ENCODE measurements at places on chromosomes 2 and 18. TPM values are rescaled to one million over a fixed set of nuclear protein-coding genes. Genes with fewer than 3 reads are reported as not detected.

CHRNG gene
- not detected for total RNA-seq

LOXL3 gene
- 5.9 TPM for total RNA-seq

PID1 gene
- total RNA-seq = 45.7 TPM

GRCh38 chr18:36527051-36527450, 229.5 kb downstream of the FHOD3 start:
- no peak overlapping the region for H3K27ac ChIP-seq
- no peak for DNase-seq
- H3K36me3 ChIP-seq = no peaks in the 10 kb centered on the region
- H3K4me3 ChIP-seq = no peak overlapping the region
- H3K4me1 ChIP-seq = no peaks in the 10 kb centered on the region

DNA sequence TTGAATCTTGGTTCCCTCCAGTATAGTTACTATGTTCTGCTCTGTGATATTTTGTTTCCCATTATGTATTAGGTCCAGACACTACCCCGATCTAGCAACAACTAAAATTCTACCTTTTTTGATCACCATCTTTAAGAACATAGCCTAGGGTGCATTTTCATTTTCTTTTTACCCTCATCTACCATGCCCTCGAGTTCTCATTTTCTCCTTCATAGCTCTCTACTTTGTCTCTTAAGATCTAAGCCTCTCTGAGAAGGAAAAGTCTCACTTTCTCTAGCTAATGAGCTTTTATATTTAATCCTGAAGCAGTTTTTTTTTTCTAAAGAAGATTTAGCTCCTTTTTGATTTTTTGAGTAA, 1089.4 kb upstream of the SLC39A10 start:
- H3K27ac ChIP-seq = no peak overlapping the region
- no peak for DNase-seq
- H3K36me3 ChIP-seq = no peaks in the 10 kb centered on the region
- no peak overlapping the region for H3K4me3 ChIP-seq
- no peaks in the 10 kb centered on the region for H3K27me3 ChIP-seq
- no peaks in the 10 kb centered on the region for H3K4me1 ChIP-seq

All from lung (tissue), 17 donors.